Eye (tissue), 1 donor: ENCODE measurements at places on chromosomes 2 and 18.

DNA sequence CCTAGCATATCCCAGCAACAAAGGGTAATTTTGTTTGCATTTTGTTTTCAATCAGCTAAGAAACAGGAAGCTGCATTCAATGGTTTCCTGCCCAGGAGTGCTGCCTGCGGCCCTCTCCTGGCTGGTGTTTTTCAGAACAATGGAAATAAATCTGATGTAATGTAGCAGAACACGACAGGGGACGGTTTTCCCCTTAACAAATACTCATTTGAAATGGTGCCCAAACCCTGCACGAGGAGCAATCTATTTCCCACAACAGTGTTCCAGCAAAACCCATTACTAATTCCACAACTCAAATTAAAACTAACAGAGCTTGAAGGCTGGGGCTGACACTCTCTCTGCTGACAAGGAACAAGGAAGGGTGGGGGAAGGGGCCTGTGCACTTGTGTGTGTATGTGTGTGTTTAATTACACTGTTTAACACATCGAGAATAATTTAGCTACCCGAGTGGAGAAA is 8.7 kb downstream of the CAPN13 start:
- DNase-seq: peak; percentile 59

DNA sequence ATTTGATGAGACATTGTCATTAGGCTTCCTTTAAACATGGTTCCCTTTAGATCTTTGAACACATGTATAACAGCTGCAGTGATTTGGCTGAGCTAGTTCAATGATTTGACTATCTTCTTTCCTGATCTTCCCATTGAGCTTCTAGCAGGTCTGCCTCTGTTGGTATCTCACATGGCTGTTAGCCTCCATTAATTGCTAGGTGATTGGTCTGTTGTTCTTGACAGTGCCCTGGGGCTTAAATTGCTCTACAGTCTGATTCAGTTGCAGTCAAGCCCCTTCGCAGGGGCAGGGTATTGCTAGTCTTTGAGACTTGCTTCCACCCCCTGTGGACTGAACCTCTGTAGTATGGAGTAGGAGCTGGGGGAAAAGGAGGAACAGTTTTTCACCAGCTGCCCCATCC is 24.1 kb downstream of the SKA1 start:
- DNase-seq: peak; percentile 33

DNA sequence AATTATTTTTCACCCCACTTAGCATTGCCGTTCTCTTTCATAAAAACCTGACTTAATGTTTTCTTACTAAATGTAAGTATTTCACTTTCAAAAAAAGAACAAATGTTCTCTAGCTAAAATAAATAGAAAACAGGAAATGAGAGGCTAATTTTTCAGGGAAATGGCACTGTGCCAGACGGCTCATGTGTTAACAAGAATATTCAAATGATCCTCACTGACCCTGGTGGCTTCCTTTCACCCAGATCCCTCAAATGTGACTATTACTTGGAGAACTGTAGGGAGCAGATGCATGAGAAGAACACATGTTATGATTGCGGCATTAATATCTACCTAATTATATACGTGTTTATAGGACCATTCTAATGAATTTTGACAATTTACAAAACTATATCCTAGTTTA is 827.7 kb downstream of the SOCS6 start:
- DNase-seq: no peak

DNA sequence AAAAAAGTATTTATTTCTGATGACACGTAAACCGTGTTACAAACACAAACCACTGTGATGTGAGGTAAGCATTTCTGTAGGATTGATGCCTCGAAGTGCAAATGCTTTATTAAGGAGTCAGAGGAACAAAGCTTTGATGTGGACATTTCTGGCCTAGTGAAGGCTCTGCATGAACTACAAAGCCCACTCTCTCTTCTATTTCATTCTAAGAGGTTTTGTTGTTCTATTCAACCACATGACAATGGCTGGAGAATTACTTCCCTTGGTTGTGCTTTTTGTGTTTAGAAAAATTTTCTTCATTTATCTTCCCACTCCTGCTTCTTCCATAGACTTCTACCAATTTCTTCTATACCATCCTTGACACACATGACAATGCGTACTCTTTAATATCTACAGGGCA is 125.7 kb upstream of the CCDC195 start:
- no peak for DNase-seq
